Activated CD4-positive, alpha-beta memory T cell treated with anti-CD3 and anti-CD28 coated beads, Interleukin-2, amount 10 ng/mL, durations not matched to agents 7 days and 5 days (primary cell): ENCODE measurements at places on chromosomes 12 and 14.

GRCh38 chr12:104154286-104154685 is 16.3 kb upstream of the NFYB start:
- DNase-seq = peak; percentile 26

GRCh38 chr12:64526859-64527258 is 74.9 kb downstream of the TBK1 start:
- no peak for DNase-seq

GRCh38 chr12:52495389-52495788 is 2.3 kb upstream of the KRT6A start:
- no peak for DNase-seq

DNA sequence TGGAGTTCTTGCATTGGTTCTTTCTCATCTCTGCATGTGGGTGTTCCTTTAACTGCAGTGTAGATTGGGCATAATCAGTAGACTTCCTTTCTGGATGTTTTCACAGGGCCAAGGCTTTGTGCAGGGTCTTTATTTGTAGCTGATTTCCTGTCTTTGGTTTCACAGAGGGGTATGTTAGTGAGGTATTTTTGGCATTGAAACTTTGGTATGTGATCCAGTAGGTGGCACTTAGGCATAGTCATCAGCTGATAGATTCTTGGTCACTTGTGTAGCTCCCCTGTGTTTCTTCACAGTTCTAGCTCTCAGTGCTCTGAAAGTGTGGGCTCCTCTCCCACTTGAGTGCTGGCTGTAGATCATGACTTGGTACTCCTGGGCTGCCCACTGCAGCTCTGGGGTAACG is 52.7 kb upstream of the LMO3 start:
- DNase-seq = no peak

- no peak for DNase-seq
Measured at GRCh38 chr12:121797937-121798786, 4.7 kb upstream of the RHOF start.

- DNase-seq = no peak
Measured at GRCh38 chr12:2826036-2826435, 8.8 kb downstream of the NRIP2 start.

- no peak for DNase-seq
Measured at GRCh38 chr12:91183551-91183950, 934 bp upstream of the DCN start.

- DNase-seq = no peak
Measured at GRCh38 chr14:95297832-95298231, 21.9 kb downstream of the CLMN start.

DNA sequence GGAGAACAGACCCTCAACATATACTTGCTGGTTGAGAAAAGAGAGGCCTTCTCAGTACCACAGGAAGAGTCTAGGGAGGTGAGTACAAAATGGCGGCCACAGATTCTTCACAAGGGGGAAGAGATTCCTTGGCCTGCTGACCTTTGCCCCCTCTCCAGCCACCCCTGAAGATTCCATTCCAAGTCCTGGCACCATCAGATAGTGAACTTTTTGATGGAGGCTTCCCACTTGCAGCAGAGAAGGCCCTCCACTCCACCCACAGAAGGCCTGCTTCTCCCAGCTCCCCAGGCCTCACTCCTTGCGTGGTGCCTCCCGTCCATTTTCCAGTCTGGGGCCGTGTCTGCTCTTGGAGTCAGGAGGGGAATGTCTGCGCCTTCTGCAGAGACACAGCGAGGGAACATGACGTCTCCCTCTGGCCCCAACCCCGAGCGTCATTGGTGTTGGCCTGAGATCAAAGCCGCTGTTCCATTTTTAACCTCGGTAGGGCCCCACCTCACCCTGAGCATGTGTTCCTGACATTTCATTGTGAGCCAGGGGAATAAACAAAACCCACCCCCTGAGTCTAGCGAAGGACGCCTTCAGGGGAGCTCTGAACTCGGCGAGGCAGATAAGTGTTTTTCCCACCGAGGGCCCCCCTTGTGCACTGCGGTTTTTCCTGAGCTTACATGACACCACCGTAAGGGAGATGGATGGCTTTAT is 268.7 kb upstream of the TBX3 start:
- no peak for DNase-seq

DNA sequence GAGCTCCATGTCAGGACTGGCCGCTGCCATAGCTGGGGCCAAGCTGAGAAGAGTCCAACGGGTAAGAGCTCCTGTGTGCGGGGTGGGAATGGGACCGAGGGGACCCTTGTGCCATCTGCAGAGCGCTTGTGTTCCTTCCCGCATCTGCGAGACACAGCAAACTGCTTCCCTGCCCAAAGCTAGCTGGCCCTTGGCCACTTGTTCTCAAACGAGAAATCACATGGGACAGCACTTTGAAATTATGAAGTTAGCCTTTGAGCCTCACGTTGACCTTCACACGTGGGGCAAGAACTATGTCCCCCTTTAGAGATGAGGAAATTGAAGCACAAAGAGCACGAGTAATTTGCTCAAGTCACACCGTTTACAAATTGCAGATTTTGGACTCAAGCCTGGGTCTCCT is 30.8 kb downstream of the DEGS2 start:
- no peak for DNase-seq

DNA sequence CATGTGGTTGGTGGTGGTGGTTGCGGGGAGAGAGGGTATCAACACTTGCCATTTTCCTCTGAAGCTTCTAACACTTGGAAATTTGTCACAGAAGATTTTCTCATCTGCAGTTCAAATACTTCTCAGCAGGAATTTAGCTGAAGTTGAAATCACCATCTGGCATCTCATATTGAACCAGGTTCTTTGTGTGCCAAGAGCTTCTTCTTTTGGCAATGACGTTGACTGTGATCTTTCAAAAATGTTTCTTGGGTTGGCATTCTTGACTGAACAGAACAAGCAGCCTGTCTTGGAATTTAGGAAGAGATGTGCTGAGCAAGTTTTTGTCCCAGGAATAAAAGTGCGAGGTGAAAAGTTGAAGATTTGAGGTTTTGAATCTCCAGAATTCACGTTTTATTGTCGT is 8.7 kb upstream of the NIN start:
- no peak for DNase-seq

DNA sequence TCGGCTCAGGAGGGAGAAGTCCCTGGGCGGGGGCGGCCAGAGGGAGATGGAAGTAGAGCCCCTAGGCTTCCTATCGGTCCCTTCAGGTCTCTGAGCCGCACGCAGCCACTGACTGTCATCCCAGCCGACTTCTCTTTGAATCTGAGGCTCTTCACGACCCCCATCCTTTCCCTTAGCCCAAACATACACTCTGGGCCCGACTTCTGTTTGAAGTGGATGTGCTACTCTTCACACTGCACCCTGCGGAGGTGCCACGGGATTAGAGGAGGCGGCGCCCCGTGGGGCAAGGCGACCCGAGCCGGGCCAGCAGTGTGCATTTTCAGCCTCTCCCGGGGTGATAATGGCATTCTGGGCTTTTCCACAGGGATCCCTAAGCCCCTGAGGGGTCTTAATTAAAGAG is 6.0 kb upstream of the DACT1 start:
- DNase-seq = no peak

DNA sequence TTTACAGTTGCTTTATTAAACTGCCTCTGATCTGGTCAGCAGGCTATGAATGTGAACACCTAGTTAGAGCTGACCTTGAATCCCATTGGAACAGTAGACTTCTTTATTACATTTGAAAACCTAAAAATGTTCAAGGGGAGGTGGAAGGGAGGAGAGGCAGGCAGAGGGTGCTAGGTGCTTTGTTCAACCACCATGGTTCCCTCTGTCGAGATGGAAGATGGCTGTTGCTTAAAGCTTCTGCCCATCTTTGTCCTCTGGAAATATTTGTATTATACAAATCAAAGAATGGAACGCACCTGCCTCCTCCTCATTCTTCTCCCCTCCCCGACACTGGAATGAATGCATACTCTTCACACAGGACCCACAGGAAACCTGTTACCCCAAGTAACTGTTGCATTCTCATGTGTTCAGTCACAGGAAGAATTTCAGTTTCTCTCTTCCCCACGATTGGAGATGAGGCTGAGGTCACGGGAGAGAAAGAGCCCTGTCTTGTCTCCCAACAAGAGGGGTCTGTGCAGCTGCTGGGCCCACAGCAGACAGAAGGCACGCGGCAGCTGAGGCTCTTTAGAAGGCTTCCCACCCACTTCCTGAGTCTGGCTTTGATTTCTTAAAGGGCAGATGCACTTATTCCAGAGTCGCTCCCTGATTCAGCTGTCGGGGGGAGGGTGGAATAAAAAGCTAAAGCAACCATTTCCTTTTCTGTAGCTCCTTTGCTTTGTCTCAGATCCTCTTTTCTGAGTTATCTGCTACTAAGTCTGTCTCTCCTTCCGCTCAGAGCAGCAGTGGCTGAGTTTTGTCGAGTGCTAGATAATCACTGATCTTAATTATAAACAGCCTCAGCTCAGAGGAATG is 217.9 kb upstream of the BTG1 start:
- peak; percentile 40 for DNase-seq

DNA sequence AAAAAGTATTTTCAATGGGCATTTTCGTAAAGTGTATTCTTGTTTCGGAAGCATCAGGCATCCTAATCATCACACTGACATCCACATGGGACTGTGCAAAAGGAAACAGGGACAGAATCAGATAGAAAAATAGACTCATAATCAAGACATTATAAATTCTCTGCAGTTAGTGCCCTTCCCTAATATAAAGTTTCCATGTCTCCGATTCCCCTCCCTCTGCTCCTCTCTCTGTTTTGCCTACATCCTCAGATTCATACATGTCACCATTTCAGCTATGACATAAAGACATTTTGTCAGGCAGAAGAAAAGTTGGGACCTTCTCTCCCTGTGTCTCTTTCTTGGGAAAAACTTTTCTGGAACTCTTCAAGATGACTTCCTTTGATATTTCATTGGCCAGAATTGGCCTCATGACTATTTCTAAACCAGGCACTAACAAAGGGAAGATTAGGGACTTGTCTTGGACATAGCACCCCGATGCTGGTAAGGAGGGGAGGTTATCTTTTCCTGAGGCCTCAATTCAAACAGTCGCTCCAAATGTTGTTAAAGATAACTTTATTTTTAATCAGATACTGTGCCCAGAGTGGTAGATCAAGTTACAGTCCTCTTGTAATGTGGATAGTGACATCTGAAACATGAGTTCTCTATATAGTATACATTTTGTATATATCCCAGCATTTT is 212.1 kb upstream of the BTG1 start:
- DNase-seq = no peak

DNA sequence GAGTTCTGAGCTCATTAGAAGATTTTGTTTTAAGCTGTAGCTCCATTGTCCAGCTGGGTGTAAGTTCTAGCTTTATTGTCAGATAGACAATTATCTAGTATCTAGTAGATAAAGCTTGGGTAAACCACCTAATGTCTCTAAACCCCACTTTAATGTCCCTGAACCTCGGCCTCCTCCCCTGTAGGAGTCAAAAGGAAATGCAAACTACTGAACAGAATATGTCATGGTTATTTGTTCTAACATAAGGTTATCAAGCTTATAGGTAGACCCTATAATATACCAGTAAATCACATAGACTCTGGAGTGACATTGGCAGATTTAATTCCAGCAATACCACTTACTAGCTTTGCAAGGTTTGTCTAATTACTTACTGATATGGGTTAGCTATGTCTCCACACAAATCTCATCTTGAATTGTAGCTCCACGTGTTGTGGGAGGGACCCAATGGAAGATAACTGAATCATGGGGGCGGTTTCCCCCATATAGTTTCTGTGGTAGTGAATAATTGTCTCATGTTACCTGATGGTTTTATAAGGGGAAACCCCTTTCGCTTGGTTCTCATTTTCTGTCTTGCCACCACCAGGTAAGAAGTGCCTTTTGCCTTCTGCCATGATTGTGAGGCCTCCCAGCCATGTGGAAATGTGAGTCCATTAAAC is 29.4 kb downstream of the BCAT1 start:
- no peak for DNase-seq

- DNase-seq = peak; percentile 68
Measured at GRCh38 chr14:89767861-89768268, 186.7 kb downstream of the EFCAB11 start.

DNA sequence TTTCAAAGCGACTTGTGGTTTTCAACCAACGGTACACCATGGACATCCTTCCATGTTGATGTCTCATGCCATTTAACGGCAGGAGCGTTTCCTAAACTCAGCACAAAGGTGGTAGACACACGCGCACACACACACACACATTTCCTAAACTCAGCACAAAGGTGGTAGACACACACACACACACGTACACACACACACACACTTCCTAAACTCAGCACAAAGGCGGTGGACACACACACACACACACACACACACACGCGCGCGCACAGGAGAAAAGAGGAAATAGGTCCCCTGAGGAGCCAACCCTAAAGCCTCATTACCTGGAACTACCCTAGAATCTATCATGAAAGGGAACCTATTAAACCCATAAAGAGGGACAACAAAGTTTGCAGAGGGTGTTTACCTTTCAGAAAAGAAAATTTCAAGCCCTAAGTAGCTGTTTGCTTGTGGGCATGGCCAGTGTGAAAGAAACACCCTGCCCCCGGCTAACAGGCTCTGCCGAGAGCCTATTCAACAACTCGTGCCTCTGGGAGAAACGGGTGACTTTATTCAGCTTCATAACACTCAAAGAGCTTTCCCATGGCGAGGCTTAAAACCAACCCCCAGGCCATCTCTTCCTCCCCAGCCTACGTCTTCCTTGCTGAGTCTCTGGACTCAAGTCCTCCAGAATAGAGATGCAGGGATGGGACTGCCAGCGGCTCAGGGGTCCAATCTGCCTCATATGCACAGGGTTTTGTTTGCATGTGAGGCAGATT is 31.8 kb downstream of the SLC8B1 start:
- no peak for DNase-seq

GRCh38 chr14:23647619-23648018 is 11.5 kb downstream of the DHRS2 start:
- no peak for DNase-seq

DNA sequence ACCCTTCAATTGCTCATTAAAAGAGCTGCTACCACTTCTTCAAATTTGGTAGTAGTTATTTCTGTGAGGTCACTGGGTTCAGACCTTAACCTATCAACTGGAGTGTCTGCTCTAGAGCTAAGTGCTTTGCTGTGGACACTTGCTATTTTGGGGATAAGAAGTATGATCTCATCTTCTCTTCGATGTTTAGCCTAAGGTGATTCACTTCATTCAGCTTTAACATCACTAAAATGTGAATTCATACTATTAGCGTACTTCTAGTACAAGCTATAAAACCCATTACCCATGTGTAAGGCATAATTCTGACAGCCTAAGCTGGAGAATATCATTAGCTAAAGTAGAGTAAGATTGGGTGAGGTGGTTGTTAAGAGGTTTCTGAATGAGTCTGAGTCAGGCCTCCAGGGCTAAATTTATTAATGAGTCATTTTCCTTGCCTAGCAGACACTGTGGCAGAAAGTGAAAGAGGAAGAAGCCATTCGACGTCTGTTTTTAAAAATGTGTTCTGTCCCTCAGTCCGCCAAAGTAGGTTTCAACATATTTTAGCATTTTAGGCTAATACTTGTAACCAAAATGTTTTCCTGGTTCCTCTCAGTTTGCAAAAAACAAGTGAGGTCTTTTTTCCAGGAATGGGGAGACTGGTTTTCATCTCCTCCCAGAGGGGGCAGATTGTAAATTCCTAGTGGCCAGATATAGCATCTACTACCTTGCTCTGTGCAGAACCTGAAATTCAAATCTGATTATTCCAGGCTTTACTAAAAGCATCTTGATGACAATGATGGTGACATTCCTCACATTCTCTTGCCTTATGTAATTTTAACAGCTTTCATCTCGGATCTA is 103.6 kb downstream of the SSPN start:
- no peak for DNase-seq
